ENCODE measurements at places on chromosomes 1 and 21. TPM values are rescaled to one million over a fixed set of nuclear protein-coding genes. Genes with fewer than 3 reads are reported as not detected.

DNA sequence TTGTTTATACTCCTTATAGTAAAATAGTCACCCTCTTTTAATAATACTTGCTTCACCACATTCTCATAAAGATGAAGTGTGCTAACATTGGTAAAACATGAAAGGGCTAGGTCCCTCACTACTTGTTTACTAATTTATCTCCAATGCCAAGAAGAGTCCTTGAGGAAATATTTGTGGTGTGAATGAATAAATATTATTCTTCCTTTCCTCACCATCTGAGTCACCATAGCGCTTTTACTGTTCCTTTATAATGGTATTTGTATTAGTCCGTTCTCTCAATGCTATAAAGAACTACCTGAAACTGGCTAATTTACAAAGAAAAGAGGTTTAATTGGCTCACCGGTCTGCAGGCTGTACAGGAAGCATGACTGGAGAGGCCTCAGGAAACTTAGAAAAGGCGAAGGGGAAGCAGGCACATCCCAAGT is 222.8 kb upstream of the ZRANB2 start:
- DNase-seq, result peak; percentile 44

GRCh38 chr1:230565141-230565540 is 77.1 kb upstream of the COG2 start:
- no peak for DNase-seq

GRCh38 chr1:31549809-31550620 is 26.3 kb upstream of the TINAGL1 start:
- no peak for DNase-seq

DNA sequence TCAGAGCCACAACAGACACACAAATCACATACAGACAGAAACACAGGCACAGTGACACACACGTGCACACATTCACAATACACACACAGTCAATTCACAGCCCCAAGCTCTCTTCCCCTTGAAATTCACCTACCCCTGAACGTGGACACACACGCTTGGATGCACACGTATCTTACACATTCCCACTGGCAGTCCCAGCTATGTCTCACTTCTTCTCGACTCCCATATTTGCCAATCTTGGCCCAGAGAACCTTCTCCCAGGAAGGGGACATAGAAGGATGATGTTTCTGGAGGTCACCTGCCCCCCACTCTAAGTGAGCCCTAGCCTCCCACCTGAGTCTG is 1.6 kb downstream of the CRYBG2 start:
- DNase-seq, result no peak

GRCh38 chr1:50522691-50523342 is 99.6 kb upstream of the DMRTA2 start:
- DNase-seq, result no peak

GRCh38 chr1:32216566-32216965 is 5.6 kb downstream of the TMEM234 start:
- no peak for DNase-seq

DNA sequence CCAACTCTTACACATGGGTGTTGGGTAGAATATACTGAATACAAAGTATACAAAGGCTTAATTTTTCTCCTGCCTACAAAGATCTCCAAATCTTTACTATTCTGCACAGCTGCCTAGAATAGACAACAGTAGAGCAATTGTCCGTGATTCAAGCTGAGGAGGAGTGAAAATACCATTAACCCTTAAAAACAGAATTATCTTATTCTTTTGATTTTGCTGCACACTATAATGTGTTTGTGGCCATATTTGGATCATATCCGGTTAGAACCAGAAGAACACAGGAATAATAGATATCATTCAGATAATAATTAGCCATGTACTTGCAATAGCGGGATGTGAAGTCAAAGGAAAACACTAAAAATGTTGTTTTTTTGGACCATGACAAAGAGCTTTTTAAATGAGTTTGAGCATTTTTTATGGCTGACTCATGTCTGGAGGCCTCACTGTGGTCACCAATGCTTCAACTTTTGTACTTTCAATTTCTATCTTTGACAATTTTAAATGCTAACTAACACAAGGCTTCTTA is 197.6 kb upstream of the FOXD3 start:
- DNase-seq, result peak; percentile 87

DNA sequence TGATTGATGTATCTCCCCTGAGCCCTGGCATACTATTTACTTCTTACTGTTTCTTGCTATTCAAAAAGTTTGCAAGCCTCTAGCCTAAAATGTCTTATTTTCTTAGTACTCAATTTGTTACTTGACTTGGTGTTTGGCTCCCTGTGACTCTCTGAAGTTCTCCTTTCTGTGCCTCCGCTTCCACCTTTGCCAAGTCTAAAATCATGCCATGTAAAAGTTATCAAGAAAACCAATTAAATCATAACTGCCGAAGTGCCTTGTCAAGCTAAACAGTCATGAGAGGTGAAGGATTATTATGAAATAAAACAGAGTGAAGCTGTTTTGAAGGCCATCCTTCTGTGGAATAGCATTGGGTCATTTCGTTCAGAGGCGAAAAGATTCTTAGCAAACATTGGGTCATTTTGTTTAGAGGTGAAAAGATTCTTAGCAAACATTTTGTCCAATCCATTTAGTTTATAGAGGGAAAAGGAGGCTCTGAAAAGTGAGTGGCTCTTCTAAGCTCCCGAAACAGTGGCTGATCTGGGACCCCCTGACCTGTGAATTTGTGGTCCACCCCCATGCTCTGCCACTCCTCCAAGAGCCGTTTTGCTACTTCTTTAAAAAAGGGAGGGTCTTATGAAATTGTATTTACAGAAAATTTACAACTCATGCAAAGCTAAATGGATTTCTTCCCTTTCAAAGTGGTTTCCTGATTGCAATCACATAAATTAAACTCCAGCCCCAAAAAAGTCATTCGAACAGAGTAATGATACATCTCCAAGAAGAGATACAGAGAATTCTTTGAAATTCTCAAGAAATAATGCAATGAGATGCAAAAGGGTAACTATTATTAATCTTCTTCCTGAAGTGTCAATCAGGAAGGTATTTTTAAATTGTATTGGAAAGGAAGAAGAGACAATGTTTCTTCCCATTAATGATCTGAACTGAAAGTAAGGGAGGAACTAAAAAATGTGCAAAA is 141.4 kb downstream of the RUNX1 start:
- no peak for DNase-seq

DNA sequence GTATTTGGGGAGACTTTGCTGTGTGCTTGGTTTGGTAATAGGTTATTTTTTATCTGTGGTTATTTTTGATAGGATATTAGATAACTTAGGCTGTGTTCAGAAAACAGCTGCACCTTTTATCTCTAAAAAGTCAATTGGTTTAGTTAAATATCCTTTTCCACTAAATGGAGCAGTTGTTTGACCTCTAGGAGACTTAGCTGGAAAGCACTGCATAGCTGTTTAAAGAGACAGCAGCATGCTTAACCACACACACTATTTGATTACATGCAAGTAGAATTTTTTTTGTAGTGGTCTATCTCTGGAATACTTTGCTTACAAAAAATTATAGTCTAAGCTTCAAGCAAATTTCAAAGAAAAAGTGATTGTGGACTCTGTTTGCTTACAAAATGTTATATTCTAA is 6.5 kb upstream of the PALMD start:
- no peak for DNase-seq

- no peak for DNase-seq
These were observed 115.7 kb upstream of the CACYBP start for GRCh38 chr1:174884038-174884437.

DNA sequence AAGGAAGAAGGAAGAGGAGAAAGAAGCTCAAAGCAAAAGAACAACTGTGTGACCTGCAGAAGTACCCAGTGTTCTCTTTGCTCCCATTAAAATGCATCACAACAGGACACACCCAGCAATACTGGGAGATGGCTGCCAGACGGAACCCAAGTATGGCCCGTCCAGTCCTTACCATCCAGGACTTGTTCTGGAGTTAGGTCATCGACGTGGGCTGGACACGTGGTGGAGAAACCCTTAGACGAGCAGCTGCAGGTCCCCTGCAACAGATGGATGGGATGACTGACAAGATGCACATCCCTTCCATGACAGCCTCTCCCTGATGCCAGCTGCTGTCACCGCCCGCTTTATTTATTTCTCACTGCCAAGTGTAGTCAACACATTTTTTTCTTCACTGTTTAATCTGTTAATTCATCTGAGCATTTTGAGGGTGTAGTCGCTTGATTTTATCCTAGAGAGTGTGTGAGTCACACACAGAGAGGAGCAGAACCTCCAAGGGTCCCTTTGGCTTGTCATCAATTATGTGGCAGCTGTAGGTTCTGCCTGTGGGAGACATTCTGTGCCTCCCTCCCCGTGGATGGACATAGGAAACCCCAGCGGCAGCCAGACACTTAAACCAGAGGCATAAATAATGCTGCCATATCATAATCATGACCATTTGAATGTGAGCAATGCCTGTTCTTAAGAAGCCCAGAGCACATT is 80.9 kb downstream of the ABCA4 start:
- DNase-seq, result no peak

DNA sequence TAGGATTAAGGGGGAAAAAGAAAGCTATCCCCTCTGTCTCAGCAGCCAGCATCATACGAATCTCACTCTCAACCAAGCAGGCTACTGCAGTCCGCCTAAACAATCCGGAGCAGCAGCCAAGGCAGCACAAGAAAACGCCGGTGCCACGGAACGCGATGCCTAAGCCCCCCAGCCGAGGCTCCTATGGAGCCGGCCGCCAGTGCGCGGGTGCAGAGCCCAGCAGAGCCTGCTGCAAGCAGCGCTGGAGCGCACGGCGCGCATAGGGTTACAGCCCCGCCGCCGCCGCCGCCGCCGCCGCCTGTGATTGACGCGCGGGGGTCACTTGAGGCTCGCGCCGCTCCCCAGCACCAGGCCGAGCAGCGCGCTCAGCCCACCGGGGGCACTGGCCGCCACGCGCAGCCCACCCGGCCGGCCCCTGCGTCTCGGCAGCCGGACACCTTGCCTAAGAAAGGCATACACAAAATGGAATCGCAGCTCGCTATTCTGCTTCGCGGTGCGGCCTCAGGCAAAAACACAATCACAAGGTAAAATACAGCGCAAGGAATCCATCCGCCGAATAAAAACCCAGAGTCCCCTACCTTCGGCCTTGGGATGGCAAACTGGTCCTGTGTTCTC is 780 bp downstream of the HIVEP3 start:
- no peak for DNase-seq

The LCE1D gene
- total RNA-seq, result not detected

The KTI12 gene
- 15.4 TPM for total RNA-seq

The OR2T33 gene
- 0.08 TPM for total RNA-seq

The PKLR gene
- total RNA-seq, result not detected

The SMPDL3B gene
- total RNA-seq, result 0.34 TPM

The CSF3R gene
- not detected for total RNA-seq
